Cerebellar nuclear complex (tissue), 1 donor: ENCODE measurements at places on chromosomes 6 and 20.

DNA sequence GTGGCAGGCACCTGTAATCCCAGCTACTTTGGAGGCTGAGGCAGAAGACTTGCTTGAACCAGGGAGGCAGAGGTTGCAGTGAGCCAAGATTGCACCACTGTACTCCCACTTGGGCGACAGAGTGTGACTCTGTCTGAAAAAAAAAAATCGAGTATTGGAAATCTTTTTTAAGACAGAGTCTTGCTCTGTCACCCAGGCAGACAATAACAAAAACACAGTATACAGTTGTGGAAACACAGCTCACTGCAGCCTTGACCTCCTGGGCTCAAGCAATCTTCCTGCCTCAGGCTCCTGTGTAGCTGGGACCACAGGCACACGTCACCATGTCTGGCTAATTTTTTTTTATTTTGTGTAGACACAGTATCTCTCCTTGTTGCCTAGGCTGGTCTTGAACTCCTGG is 15.0 kb downstream of the NANP start:
- DNase-seq = no peak

DNA sequence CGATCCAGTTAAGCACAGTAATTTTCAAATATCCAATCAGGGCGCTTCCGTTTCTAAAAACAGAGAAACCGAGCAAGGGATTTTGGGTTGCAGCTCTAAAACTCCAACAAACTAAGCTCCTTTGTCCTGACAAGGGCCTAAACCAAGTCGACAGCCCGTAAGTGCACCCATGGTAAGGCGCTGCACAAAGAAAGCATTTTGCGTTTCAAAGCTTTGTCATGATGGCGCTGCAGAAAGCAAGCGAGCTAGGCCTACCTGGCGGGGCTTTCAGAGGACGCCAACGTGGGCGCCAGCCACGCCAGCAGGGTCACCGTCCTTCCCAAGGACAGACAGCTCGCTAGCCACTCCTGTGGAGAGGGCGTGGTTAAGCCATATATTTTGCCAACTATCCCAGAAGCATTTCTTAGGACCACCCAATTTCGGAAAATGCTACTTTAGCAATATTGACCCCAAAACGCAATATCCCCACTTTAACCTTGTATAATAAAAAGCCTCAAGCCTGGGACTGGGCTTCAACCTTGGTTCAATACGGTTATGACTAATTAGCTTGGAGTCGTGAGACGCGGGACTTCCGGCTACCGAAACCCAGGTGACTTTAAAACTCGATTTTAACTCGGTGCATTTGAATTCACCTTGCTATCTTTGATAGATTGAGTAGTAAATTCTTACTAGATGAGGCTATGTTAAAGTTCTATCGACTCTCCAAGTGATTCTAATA is 53.8 kb downstream of the TRIM38 start:
- DNase-seq = no peak

- no peak for DNase-seq
Measured at GRCh38 chr6:41657131-41658094, 19.1 kb downstream of the MDFI start.

DNA sequence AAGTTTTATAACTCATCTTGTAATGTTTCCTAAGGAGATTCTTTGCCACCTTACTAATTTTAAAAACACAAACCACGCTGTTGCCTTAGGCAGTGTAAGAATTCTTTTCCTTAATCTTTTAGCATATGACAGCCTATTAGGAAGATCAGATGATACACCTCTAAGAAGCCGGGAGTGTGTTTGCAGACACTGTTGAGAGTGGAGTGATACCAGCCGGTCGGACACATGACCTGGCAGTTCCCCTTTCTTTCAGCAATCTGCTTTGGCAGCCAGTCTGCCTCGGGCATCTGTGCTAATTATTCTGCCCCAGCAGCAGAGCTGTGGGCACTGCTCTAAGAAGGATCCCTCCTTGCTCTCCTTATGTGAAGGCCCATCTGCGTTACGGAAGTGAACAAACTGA is 50.9 kb downstream of the PLCB4 start:
- peak; percentile 76 for DNase-seq

- DNase-seq = no peak
Measured at GRCh38 chr6:152625213-152625612, 11.9 kb downstream of the SYNE1 start.

DNA sequence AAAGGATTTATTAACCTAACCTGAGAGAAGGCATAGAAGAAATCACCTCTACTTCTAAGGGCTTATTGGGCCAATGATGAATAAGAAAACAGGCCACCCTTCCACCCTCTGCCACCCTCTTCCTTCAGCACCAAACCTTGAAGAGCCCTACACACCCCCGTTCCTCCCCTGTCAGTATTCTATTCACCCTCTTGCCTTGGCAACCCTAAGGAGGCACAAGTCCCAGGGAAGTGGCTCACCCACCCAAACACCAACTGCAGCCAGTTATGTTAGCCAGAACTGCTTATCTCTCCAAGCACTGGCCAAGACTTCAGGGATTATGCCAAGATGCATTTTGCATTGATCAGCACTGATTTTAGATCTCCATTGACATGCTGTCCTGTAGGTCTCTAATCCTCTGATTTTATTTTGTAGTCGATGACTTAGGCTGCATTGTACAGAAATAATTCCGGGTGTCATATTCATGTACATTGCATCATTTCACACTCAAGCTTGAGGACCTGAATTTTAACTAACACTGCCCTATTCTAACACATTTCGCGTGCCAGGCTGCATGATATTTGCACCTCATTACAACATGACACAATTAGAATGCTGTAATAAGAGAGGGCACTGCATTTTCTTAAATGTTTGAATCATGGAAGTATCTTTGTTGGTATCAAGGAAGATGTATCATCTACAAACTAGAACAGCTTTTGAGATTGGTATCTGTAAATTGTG is 15.7 kb downstream of the CNKSR3 start:
- no peak for DNase-seq

GRCh38 chr6:37727996-37728395 is 30.3 kb upstream of the MDGA1 start:
- DNase-seq = no peak

DNA sequence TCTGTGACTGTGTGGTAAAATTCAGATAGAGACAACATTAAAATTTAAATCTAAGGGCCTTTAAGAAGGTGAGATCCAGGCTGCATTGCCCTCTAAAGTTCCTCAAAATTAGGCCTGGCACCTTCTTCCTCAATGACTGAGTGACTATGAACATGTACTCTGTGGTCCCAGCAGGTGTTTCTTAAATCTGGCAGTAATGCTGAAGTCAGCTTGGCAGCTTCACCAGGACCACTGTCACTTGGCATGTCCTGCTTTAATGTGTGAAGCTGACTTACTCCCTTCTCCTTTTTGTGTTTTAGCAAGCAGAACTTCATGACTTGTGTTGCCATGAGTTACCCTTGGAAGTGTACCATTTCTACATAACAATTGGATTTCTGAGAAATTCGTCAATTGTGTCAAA is 141.7 kb downstream of the NKAIN2 start:
- DNase-seq = peak; percentile 85

DNA sequence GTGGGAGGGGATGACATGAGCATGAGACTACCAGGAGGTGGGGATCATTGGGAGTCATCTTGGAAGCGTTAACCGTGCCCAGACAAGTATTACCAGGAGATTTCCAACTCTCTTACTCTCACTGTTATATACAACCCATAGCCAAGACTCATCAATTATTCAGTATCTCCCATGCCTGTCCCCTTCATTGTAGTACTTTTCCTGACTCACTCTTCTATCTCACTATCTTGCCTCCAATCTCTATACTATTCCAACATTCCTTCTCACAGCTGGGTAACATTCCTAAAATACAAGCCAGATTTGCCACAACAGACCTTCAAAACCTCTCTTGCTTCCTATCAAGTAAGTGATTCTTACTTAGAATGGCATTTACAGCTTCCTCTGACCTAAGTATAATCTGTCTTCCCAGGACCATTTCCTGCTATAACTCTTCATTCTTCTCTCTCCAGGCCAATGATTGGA is 226.3 kb upstream of the SMLR1 start:
- DNase-seq = no peak

DNA sequence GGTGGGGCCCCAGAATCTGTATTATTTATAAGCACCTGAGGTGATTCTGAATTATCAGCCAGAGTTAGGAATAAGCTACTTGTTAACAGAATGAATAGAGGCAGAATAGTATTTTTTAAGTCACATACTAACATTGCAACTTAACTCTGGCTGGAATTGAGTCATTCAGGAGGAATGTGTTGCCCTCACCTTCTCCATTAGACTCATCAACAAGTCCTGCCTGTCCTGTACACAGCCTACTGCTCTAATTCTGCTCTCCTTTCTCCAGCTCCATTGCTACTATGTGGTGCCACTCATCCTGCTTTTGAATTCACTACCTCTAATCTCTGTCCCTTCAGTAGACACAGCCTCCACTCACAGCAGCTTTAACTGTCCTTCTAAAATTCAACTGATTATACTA is 669.4 kb downstream of the DHX35 start:
- no peak for DNase-seq
